DMS 273 treated with DMSO at 0.1 percent for 48 hours (cell line): ENCODE measurements at places on chromosomes 7 and 10.

GRCh38 chr7:82410461-82410860, 33.1 kb downstream of the CACNA2D1 start:
- DNase-seq: no peak

DNA sequence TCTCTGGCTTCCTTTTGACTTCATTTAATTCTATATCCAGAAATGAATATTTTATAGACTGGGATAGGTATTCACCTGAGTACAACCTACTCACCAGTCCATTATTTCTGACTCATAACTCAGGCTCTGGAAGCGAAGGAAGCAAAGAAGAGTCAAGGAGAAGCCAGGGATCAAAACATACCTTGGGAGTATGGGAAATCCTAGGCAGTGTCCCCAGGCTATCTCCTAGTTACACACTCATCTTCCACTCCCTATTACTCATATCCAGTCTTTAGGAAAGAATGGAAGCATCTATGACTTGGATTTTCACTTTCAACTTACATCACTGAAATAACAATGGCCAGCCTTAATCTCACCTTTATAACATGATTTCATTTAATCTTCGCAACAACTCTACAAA, 40.9 kb upstream of the ELAPOR2 start:
- DNase-seq: no peak

GRCh38 chr7:131188367-131189339, 139.0 kb upstream of the MKLN1 start:
- DNase-seq: no peak

DNA sequence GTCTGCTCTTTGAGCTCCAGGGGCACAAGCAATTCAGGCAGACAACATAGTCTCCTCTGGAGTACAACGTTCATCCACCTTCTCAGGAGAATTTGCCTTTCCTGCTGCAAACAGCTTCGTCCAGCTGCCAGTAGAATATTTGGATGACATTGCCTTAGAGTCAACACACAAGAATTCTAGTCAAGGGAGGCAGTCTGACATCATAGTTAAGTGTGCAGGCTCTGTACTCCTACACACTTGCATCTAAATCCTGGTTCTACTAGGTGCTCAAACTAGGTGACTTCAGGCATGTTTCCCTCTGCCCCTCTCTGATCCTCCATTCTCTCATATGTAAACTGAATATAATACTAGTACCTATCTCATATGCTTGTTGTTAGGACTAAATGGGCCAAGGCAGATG, 314.8 kb downstream of the HPSE2 start:
- DNase-seq: no peak

DNA sequence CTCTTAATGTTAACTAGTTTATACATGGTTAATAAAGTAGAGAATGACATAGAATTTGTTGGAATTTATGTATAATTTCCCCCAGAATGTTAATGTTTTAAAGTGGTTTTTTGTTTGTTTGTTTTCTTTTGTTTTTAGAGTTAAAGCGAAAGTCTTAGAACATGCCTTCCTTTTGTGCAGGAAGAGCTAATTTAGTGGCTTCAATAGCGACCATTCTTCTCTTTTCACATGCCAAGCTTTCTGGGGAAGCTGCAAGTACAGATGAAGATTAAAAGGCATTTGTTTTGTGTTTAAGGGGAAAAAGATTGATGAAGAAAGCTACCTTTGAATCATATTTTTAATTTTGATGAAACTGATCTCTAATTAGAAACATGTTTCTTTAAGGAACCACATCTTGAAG, 256.3 kb upstream of the CSTF2T start:
- no peak for DNase-seq

DNA sequence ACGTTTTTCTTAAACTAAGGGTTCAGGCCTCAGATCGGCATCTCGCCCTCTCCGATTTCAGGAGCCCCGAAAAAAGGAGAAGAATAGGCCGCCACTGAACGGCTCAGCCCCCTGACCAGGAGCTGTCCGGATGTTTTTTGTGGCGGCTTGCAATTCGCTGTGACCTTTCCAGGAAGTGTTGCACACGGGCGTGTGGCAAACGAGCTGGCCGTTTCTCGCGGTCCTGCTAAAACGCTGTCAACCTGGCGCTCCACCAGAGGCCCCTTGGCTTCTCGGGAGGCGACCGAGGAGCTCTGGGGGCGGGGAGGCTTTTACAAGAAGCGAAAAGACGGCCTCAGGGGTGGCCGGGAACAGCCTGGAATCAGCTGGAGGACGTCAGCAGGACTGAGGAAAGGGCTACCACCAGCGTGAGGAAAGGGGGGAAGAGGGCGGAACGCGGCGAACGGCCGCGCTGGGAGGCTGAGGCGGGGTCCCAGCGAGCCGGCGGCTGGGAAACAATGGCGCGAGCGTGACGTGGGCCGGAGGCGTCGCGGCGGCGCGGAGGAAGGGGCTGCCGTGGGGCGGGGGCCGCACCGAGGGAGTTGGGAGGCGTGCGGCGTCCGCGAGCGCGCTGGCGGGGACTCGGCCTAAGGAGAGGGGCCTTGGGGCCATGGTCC, 493 bp downstream of the NT5C2 start:
- no peak for DNase-seq

GRCh38 chr10:51077507-51077906, 3.2 kb downstream of the PRKG1 start:
- DNase-seq: no peak
